MCF 10A (cell line): ENCODE measurements at places on chromosomes 2 and 18.

GRCh38 chr2:2145817-2146216, 185.3 kb downstream of the MYT1L start:
- no peak for DNase-seq

DNA sequence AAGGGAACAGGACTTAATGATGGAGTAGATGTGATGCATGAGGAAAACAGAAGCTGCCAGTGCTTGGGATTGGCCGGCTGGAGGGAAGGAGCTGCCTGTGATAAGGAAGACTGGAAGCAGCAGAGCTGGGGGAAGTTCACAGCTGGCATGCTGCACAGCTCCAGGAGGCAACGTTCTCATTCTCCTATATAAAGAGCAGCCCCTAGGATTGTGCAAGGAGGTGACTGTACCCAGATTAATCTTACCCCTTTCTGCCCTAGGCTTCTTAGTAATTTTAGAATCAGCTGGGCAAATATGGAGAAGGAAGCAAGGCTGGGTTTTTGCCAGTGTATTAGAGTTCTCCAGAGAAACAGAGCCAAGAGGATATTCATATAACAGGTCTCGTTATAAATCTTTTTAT, 155.8 kb downstream of the ALPK2 start:
- DNase-seq = peak; percentile 59

- peak; percentile 70 for DNase-seq
These were observed 7.2 kb upstream of the SS18 start for GRCh38 chr18:26097563-26097962.

- DNase-seq = no peak
These were observed 181.9 kb upstream of the HAAO start for GRCh38 chr2:42974169-42974720.

DNA sequence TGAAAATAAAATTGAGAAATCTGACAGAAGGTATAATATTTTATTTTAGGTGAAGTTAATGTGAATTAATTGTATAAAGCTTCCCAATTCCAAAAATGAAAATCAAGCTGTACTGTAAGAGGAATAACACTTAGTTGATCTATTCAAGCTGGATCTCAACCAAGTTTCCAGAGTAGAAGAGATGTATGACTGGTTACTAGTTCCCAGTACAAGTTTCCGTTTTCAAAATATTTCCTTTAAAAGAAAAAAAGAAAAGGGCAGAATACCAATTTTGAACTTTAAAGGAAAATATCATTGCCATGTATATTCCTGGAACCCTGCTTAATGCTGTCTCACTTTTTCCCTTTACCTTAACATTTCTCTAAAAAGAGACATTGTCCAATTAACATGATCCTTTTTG, 308.5 kb downstream of the IRS1 start:
- no peak for DNase-seq

DNA sequence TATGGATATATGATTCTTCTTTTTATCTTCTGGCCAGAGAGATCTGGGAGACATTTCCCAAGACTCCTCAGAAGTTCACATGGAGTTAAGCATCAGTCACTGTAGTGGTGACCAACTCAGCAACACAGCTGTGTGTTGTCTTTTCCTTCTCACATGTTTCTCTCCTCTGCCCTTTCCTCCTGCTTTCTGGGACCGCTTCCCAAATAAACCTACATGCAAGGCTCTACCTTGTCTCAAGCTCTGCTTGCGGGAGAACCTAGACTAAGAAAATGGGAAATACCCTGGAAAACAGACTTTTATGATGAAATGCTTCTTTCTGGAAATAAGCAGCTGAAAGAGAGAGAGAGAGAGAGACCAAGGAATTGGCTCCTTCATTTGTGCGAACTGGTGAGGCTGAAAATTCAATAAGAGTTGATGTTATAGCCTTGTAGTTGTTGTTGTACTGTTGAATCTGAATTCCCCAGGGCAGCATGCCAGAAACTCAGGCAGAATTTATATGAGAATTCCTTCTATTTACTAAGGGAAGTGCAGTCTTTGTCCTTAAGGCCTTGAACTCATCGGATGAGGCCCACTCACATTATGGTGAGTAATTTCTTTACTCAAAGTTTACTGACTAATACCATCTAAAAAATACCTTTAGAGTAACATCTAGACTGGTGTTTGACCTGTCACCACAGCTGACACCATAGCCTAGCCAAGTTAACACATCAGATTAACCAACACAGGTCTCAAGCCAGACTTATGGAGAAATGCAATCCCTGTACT, 22.7 kb upstream of the DSC1 start:
- DNase-seq = no peak

GRCh38 chr2:37544591-37545031, 126.8 kb downstream of the CDC42EP3 start:
- no peak for DNase-seq

- no peak for DNase-seq
These were observed 33.0 kb upstream of the WDR75 start for GRCh38 chr2:189408294-189408693.

- DNase-seq = no peak
These were observed 125.3 kb downstream of the SH3RF3 start for GRCh38 chr2:109254174-109254904.

DNA sequence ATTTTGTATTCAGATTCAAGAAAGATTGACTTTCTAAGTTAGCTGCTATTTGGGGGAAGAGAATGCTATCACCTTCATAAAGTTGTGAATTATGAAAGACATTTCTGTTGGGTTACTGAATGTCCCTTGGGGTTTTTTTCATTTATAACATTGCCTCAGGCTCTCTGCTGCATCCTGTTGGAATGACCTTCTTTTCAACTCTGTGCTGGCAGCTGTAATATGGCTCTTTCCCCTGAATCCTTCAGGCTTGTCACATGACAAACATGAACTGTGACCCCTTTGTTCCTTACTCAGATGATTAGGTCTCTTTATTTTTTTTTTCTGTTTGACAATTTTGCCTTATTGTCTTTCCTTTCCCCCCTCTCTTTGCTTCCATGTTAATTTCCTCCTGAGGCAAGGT, 159.8 kb downstream of the TAF4B start:
- peak; percentile 55 for DNase-seq

- no peak for DNase-seq
These were observed 714.6 kb downstream of the MBD2 start for GRCh38 chr18:53509886-53510285.

- DNase-seq = no peak
These were observed 120.0 kb upstream of the MAPRE2 start for GRCh38 chr18:34921226-34921625.

DNA sequence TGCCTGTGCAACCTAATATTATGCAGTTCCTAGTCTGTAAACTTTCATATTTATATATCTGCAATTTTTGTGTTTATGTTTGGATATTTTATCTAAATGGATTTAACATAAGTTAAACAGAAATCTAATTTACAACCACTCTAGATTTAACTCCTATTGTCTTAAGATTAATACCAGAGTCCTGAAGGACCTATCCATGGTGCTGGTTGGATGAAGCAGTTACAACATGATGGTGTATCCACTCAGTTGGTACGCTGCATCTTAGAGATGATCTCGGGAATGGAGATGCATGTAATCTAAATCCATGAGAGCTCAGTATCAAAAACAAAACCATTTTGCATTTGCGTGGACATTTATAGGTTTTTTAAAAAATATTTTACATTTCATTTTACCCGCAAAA, 745.9 kb upstream of the SLC8A1 start:
- peak; percentile 7 for DNase-seq

- peak; percentile 70 for DNase-seq
These were observed 2.2 kb downstream of the SEPTIN10 start for GRCh38 chr2:109611467-109612095.

DNA sequence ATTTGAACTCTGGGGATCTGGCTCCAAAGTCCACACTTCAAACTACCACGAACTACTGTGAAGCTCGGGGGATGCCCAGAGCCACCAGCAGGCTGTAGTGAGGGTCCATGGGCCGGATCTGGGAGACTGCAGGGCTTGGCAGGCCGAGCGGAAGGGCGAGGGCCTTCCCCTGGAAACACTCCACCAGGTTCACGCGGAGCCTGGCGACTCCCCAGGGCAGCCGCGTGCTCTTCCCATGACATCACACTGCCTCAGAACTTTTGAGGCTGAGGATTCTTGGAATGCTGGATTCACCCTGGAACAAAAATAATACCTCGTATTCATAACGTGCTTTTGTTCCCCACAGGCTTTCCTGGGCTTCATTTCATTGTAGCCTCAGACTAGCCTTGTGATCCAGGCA, 201.0 kb downstream of the SMAD7 start:
- DNase-seq = no peak

DNA sequence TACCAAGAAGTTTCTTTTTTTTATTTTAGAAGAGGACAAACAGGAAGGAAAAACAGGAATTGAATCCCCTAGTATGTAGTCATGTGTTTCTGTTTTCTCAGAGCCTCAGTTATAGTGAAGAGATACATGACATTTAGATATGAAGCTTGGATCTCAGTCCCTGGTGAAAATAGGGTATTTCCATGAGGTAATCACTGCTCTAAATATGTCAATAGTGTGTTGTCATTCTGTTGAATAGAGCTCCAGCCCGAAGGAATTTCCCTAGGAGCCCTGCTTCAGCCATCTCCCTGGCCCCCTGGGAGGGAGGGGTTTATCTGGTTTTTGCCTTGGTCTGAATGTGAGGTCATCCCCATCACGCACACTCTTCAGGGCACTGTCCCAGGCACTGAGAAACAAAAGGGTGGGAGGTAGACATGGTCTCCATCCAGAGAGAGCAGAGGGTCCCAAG, 47.1 kb upstream of the REL start:
- no peak for DNase-seq

DNA sequence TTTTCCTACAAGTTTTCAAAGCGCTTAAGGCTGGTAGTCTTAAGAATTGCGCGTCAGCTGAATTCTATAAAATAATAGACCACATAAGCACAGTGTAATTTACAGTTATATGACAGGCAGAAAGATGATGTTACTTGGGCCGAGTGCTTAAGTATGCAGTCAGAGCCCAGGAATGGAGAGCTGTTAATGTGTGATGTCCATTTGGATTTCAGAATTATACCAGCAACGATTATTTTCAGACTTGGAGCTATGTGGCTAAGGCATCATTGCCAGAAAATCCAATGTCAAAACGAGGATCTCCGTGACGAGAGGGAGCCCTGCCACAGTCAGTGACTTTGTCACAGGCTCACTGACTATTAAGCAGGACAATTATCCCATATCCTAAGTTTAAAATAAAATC, 3.4 kb downstream of the KLF7 start:
- no peak for DNase-seq

GRCh38 chr2:67159929-67160328, 237.2 kb upstream of the ETAA1 start:
- DNase-seq = no peak

- no peak for DNase-seq
These were observed 48.1 kb downstream of the AQP12A start for GRCh38 chr2:240739797-240740196.

GRCh38 chr2:28828382-28828781, 17.7 kb downstream of the SPDYA start:
- DNase-seq = no peak

DNA sequence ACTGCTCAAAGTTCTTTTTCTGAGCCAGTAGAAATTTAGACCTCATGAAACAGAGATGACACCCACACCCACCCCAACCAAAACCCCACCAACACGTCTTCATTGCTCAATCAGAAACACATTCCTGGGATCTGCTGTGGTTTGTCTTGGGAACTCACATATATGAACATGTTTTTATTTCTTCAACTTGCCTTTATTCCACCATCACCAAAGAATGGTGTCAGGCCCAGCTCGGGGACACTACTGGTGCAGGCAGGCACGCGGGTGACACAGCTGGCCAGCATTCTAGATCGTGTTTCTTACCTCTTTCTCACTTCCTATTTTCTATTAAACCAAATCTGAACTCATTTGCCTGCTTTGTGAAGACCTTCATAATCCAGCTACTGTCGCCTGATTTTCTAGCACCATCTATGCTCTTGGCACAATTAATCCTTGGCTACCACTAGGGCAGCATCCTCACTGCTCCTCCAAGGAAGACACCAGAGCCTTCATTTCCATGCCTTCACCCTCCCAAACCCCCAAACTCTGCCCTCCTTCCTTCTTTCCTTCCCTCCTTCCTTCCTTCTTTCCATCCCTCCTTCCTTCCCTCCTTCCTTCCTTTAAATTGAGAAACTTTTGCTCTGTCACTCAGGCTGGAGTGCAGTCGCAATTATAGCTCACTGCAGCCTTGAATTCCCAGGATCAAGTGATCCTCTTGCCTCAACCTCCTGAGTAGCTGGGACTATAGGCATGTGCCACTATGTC, 157.1 kb downstream of the BCL2 start:
- DNase-seq = peak; percentile 6

GRCh38 chr2:232519581-232520438, at the start of gene PRSS56:
TSS of gene PRSS56 (plus strand) at chr2:232520388. CDS start at chr2:232520599, 211 bp downstream.
- DNase-seq = no peak

DNA sequence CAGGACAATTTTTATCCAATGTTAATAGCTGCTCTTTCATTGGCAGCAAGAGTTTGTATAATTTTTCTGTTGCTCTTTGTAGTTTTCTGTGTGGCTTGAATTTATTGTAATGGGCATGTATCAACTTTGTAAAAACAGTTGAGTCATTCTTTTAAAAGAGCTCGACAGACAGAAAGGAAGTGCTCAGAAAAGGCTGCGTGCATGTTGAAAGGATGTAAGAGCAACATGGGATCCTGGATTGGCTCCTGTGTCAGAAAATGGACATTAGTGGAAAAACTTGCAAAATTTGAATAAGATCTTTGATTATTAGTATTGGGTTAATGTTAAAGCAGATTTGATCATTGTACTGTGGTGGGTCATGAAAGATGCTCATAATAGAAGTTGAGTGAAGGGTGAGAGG, 93.3 kb upstream of the CDC42EP3 start:
- DNase-seq = no peak

GRCh38 chr2:210287301-210287700, 27.7 kb downstream of the MYL1 start:
- DNase-seq = no peak

- DNase-seq = no peak
These were observed 229.8 kb downstream of the VAPA start for GRCh38 chr18:10143596-10143995.

DNA sequence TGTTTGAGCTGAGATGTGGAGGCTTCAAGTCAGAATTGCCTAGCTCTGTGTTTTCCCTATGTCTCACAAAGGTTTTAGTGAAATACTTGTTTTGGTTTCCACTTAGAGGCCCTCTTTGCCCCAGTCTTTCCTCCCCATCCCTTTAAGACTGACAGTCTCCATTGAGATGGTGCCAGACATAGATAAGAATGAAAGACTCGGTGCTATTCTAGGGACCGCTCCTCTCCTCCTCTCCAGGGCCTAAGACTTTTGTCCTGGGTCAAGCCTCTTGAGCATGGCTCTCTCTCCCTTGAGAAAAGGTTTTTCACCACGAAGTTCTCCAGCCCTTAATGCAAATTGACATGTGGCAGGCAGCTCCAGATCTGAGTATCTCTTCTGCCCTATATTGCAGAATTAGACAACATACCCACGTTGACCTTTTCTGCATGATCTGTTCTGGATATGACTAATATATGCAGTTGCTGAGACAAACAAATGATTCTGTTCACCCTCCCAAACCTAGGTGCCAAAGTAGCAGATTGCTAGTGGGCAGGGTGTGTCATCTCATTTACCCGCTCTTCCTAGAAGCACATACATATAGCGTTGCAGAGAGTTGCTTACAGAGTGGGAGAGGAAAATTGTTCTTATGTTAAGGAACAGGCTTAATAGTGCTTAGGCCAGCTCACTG, 47.5 kb upstream of the ACSL3 start:
- DNase-seq = peak; percentile 71
